ENCODE measurements at places on chromosomes 2 and 18. TPM values are rescaled to one million over a fixed set of nuclear protein-coding genes. Genes with fewer than 3 reads are reported as not detected.
A peak's percentile ranks its signal among the peaks of the same experiment; 100 is the strongest.

DNA sequence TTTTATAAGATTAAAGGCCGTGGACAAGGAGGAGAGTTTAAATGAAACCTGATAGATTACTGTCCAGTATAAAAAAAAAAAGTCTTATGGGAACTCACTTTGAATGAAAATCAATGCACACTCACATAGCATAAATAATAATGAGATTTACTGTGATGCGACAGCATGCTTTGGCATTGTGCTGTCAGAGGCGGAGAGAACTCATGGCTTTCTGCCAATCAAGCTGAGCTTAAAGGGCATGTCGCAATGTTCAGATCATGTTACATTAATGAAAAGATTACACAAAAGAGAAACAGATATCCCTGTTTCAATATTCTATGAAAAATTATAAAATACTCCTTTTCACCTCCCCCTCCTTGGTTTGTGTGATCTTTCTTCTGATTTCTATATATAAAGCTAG is 310.8 kb downstream of the ERBB4 start:
- no peaks in the 10 kb centered on the region for H3K27me3 ChIP-seq
- no peak for DNase-seq
- H3K27ac ChIP-seq, result no peak overlapping the region
- H3K4me1 ChIP-seq, result no peaks in the 10 kb centered on the region

- H3K4me1 ChIP-seq, result no peaks in the 10 kb centered on the region
- H3K27me3 ChIP-seq, result no peaks in the 10 kb centered on the region
- H3K4me3 ChIP-seq, result peak overlapping the region; percentile 86
- DNase-seq, result no peak
- peak overlapping the region; percentile 87 for H3K27ac ChIP-seq
Observed at GRCh38 chr2:205681401-205682238, 681 bp upstream of the NRP2 start.

GRCh38 chr2:77831471-77831870 is 309.3 kb upstream of the LRRTM4 start:
- no peak overlapping the region for H3K4me3 ChIP-seq
- no peaks in the 10 kb centered on the region for H3K27me3 ChIP-seq
- H3K36me3 ChIP-seq, result no peaks in the 10 kb centered on the region
- H3K4me1 ChIP-seq, result no peaks in the 10 kb centered on the region
- DNase-seq, result no peak

DNA sequence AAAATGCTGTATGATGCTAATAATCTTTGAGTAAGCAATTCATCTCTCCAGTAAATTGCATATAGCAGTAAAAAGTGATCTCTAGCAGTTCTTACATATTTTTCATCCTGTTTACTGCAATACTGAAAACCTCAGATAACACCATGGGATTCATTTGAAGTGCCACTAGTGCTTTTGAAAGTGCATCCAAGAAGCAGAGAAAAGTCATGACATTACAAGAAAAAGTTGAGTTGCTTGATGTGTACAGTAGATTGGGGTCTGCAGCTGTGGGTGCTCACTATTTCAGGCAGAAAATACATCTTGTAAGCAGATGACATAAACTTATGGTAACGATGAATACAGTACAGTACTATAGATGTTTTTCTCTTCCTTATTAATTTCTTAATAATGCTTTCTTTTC is 1984.9 kb upstream of the LRRTM1 start:
- no peaks in the 10 kb centered on the region for H3K4me1 ChIP-seq
- H3K27me3 ChIP-seq, result no peaks in the 10 kb centered on the region
- H3K36me3 ChIP-seq, result no peaks in the 10 kb centered on the region
- H3K27ac ChIP-seq, result no peak overlapping the region

Gene RND3
- 10.7 TPM for total RNA-seq

- no peaks in the 10 kb centered on the region for H3K4me1 ChIP-seq
- H3K27me3 ChIP-seq, result no peaks in the 10 kb centered on the region
Observed at GRCh38 chr18:48635806-48636205, 97.0 kb downstream of the CTIF start.

- no peaks in the 10 kb centered on the region for H3K36me3 ChIP-seq
- no peak for DNase-seq
- H3K4me3 ChIP-seq, result no peak overlapping the region
- no peak overlapping the region for H3K27ac ChIP-seq
- H3K27me3 ChIP-seq, result no peaks in the 10 kb centered on the region
- no peaks in the 10 kb centered on the region for H3K4me1 ChIP-seq
Observed at GRCh38 chr18:2304378-2305175, 266.7 kb downstream of the METTL4 start.

DNA sequence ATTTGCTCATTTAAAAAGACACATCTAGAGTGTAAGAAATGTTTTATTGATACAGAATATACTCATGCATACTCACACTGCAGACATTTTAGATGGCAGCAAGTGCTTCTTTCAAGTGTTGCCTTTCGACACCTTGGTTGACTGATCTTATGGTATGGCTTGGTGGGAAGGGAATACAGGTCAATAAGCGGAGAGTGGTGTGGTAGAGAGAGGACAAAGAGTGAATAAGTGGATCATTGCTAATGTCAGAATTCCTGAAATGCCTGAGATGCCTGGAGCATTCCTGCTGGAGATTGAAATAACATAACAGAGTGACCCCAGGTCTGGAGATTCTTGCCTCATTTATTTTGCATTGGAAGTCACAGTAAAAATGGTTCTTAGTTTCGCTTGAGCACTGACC is 76.7 kb downstream of the RND3 start:
- no peaks in the 10 kb centered on the region for H3K36me3 ChIP-seq
- DNase-seq, result no peak

- no peaks in the 10 kb centered on the region for H3K4me1 ChIP-seq
- H3K36me3 ChIP-seq, result no peaks in the 10 kb centered on the region
- no peak overlapping the region for H3K4me3 ChIP-seq
Observed at GRCh38 chr2:41409328-41409727, 638.5 kb upstream of the PKDCC start.

- H3K4me3 ChIP-seq, result no peak overlapping the region
- no peak overlapping the region for H3K27ac ChIP-seq
- H3K4me1 ChIP-seq, result no peaks in the 10 kb centered on the region
- H3K36me3 ChIP-seq, result no peaks in the 10 kb centered on the region
- no peak for DNase-seq
Observed at GRCh38 chr2:222272446-222273015, 26.3 kb downstream of the PAX3 start.

- H3K27ac ChIP-seq, result no peak overlapping the region
- H3K36me3 ChIP-seq, result no peaks in the 10 kb centered on the region
- no peaks in the 10 kb centered on the region for H3K4me1 ChIP-seq
- no peak overlapping the region for H3K4me3 ChIP-seq
Observed at GRCh38 chr2:140506606-140507005, 1624.2 kb downstream of the LRP1B start.

Gene RASGRP3
- total RNA-seq, result 1.6 TPM

Gene MYO7B
- total RNA-seq, result 1.3 TPM

Gene G6PC2
- total RNA-seq, result not detected

Gene PLEKHH2
- 15.0 TPM for total RNA-seq

DNA sequence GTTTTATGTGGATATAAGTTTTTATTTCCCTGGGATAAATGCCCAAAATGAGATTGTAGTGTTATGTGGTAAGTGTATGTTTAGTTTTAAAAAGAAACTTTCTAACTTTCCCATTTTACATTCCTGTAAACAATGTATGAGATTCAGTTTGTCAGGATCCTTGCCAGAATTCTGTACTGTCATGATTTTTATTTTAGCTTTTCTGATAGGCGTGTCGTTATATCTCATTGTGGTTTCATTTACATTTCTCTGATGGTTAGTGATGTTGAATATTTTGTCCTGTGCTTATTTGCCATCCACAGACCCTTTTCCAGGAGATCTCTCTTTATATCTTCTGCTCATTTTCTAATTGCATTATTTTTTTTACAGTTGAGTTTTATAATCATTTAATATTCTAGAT is 245.6 kb upstream of the CDH2 start:
- H3K4me1 ChIP-seq, result no peaks in the 10 kb centered on the region
- H3K4me3 ChIP-seq, result no peak overlapping the region
- no peaks in the 10 kb centered on the region for H3K27me3 ChIP-seq
- no peak overlapping the region for H3K27ac ChIP-seq
- no peaks in the 10 kb centered on the region for H3K36me3 ChIP-seq

GRCh38 chr18:5630057-5630899 is 86.5 kb upstream of the EPB41L3 start:
- no peaks in the 10 kb centered on the region for H3K27me3 ChIP-seq
- DNase-seq, result peak; percentile 77
- H3K36me3 ChIP-seq, result no peaks in the 10 kb centered on the region
- peak overlapping the region; percentile 59 for H3K27ac ChIP-seq
- H3K4me3 ChIP-seq, result peak overlapping the region; percentile 85

GRCh38 chr2:84640411-84640810 is 124.1 kb downstream of the DNAH6 start:
- no peaks in the 10 kb centered on the region for H3K36me3 ChIP-seq
- DNase-seq, result no peak
- H3K27ac ChIP-seq, result no peak overlapping the region
- no peak overlapping the region for H3K4me3 ChIP-seq
- H3K4me1 ChIP-seq, result no peaks in the 10 kb centered on the region
- H3K27me3 ChIP-seq, result no peaks in the 10 kb centered on the region

DNA sequence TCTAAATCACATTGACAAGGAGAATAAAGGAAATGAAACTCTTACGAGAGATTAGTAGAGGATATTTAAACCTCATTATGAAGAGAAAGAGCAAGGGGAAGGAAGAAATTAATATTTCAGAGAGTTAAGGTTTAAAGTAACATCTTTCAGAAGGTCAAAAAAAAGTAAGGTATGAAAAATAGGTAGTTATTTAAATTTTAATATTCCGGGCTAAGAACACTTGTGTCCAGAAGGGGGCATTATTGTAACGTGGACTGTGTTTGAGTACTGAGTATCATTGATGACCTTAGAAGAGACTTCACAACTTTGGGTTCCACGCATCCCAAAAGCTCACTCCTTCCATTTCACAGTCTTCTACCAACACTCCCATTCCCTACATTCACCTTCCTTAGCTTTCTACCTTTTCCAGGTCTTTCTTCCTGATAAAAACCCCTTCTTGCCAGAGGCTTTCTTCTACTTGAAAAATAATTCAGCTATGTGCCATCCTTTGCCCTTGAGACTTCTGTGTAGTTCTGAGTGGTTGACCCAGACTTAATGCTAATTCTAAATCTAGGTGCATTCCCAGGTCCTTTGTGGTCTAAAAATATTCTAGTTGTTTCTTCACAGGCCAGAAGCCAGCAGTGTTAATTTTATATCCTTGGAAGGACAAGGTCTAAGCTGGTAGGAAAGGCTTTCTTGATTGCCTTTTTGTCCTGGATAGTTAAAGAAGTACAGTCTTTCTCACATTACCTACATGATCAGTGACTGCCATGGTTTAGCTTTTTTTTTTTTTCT is 16.5 kb downstream of the DYNC1I2 start:
- peaks cover 6% of the 10 kb centered on the region for H3K36me3 ChIP-seq
- H3K4me3 ChIP-seq, result no peak overlapping the region
- DNase-seq, result no peak
- H3K27me3 ChIP-seq, result no peaks in the 10 kb centered on the region
- H3K27ac ChIP-seq, result no peak overlapping the region
- H3K4me1 ChIP-seq, result no peaks in the 10 kb centered on the region

DNA sequence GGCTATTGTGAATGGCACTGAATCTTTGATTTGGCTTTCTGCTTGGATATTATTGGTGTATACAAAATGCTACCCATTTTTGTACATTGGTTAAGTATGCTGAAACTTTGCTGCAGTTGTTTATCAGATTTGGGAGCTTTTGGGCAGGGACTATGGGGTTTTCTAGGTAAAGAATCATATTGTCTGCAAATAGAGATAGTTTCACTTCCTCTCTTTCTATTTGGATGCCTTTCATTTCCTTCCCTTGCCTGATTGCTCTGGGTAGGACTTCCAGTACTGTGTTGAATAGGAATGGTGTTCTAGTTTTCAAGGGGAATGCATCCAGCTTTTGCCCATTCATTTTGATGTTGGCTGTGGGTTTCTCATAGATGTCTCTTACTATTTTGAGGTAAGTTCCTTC is 489.1 kb upstream of the LRATD1 start:
- H3K27me3 ChIP-seq, result no peaks in the 10 kb centered on the region
- H3K27ac ChIP-seq, result no peak overlapping the region
- H3K4me3 ChIP-seq, result no peak overlapping the region

DNA sequence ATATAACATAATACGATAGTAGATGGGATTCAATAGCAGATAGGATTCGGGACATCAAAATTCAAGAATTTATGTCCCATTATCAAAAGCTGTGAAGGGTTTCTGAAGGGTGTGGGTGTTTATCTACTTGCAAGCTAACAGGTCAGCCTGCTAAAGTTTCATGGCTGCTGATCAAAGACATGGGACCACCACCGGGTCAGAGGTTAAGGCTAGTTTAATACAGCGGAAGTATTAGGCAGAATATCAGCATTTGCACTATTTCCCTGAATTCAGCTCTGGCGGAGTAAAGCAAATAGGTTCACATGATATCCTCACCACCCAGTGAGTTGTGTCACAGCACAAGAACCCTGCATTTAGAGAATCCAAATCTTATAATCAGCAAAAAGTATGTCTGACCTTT is 82.5 kb downstream of the DSEL start:
- H3K36me3 ChIP-seq, result no peaks in the 10 kb centered on the region
- no peak overlapping the region for H3K4me3 ChIP-seq
- H3K27ac ChIP-seq, result no peak overlapping the region
- H3K4me1 ChIP-seq, result no peaks in the 10 kb centered on the region
- no peaks in the 10 kb centered on the region for H3K27me3 ChIP-seq
- DNase-seq, result no peak

DNA sequence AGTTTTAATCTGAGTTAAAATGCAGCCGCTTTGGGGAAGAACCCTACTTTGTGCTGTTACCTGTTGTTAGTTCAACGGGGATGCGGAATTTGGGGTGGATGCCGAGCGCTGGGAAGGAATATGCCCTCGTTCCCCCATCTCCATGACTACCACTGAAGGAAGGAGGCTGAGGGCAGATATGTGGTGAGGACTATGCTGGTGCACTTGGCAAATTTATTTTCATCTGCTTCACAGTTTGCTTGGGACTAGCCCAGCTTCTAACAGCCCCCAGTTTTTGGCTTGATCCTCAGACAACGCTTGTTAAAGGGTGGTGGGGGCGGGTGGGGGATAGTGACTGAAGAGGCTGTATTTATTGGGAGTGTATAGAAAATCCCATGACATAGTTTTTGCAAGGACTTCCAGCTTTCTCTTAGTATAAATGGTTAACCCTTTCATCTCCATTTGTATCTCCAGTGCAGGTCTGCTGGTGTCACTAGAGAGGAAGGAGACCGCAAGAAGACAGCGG is 100.8 kb downstream of the COLEC12 start:
- no peaks in the 10 kb centered on the region for H3K36me3 ChIP-seq
- no peak overlapping the region for H3K27ac ChIP-seq
- no peak for DNase-seq

Gene HAAO
- 7.2 TPM for total RNA-seq

Gene SYT4
- not detected for total RNA-seq

Gene MITD1
- 13.3 TPM for total RNA-seq

Gene HOXD9
- not detected for total RNA-seq

Measured in ascending aorta (tissue), 2 donors.